ENCODE measurements at places on chromosomes 7 and 10.

- DNase-seq, result peak; percentile 7
These were observed 471 bp downstream of the MGMT start for GRCh38 chr10:129467359-129468064.

- no peak for DNase-seq
These were observed 7.1 kb upstream of the KCNMA1 start for GRCh38 chr10:77644557-77645243.

- DNase-seq, result no peak
These were observed 70.8 kb upstream of the ZNF438 start for GRCh38 chr10:31102421-31102820.

- no peak for DNase-seq
These were observed 24.7 kb upstream of the TLX1 start for GRCh38 chr10:101106351-101106750.

GRCh38 chr7:128217030-128217805, 23.9 kb upstream of the LEP start:
- peak; percentile 70 for DNase-seq

GRCh38 chr10:90193240-90193985, 492.0 kb downstream of the KIF20B start:
- peak; percentile 87 for DNase-seq

GRCh38 chr7:42834676-42835075, 77.2 kb downstream of the C7orf25 start:
- DNase-seq, result peak; percentile 51

- peak; percentile 81 for DNase-seq
These were observed 28.0 kb upstream of the SLC39A12 start for GRCh38 chr10:17923728-17924127.

GRCh38 chr7:114789161-114789560, 132.7 kb upstream of the MDFIC start:
- peak; percentile 41 for DNase-seq

DNA sequence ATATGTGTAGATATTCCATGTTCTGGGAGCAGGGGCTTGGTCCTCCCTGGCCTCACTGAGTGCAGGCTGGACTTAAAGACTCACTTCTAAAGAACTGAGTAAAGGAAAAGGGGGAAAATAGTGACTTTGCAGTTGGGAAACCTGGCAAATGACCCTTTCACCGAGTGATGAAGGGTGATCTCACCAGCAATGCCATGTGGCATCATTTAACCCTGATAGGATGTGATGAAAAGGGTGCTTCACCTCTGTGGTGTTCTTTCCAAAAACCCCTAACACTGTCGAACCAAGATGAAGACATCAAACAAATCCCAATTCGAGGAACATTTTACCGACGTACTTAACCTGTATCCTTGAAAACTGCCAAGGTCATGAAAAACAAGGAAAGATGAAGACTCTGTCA, 71.9 kb downstream of the AOAH start:
- no peak for DNase-seq

GRCh38 chr10:114349522-114350215, 54.6 kb downstream of the AFAP1L2 start:
- no peak for DNase-seq

DNA sequence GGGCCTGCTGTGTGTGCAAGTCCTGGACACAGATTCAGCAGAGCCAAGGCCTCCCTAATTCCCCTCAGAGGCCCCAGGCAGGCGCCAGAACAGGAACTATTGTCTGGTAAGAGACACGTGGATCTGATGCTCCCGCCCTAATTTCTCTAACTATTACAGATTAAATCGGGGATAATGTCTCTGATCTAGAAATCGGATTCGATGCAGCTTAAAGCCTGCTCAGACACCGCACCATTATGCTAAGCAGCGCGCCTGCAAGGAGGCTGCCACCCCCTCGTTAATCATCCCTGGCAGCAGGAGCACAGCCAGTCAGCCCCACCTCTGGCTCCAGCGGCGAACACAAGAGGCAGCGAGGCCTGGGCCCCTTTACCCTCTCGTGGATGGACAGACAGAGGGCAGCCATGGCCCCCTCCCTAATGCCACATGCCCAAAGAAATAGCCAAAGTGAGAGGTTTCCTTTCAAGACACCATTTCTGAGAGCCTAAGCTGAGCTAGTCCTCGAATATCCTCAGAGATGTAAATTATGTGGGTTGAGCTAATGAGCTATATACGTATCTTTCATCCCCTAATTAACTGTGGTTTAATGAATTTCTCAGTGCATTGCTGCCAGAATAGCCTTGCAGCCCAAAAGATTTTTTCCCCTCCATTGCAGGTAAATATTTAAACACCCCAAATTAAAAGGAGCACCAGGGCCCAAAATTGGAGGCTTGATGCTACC, 122.1 kb downstream of the GRID1 start:
- DNase-seq, result no peak
